ENCODE measurements at places on chromosomes 12 and 14. TPM values are rescaled to one million over a fixed set of nuclear protein-coding genes. Genes with fewer than 3 reads are reported as not detected.
A peak's percentile ranks its signal among the peaks of the same experiment; 100 is the strongest.

DNA sequence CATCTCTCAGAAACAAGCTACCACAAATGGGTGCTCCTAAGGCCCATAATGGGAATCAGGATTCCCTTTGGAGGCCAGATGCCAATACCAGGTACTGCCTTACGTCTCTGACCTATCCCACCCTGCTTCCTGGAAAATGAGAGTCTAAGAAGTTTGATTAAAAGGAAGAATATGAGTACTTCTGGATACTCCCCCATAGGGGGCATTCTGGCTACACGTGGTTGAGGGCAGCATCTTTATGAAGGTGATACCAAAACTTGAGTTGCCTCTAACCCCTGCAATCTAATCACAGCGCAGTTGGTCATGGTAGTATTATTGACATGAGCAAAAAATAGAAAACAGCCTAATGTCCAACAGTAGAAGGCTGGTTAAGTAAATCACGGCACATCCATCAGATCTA, 184.2 kb upstream of the LHX5 start:
- no peak for DNase-seq

DNA sequence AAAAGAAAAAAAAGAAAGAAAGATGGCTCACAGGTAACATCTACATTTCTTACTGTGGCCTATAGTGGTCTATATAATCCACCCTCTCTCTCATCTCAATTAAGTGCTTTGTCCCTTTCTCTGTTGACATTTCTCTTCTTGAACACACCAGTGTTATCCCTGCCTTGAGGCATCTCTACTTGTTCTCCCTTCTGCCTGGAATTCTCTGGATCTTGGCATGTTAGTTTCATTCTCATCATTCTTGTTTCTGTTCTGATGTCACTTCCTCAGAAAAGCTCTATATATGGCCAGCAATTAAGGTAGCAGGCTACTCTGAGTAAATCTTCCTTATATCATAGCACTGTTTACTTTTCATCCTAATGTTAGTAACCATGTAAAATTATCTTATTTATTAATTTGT, 155.7 kb upstream of the PDZRN4 start:
- no peak for DNase-seq

The GLIPR1L1 gene
- not detected for total RNA-seq

GRCh38 chr12:13350946-13351345, 154.4 kb downstream of the EMP1 start:
- no peak for DNase-seq

- DNase-seq, result no peak
Observed at GRCh38 chr14:102341566-102341965, 21.1 kb downstream of the CINP start.

- DNase-seq, result peak; percentile 78
Observed at GRCh38 chr12:55736780-55737580, 5.9 kb upstream of the GDF11 start.
